Stimulated activated CD8-positive, alpha-beta memory T cell treated with anti-CD3 and anti-CD28 coated beads, Interleukin-15, amount 100 ng/mL, for 1 hour (primary cell): ENCODE measurements at places on chromosomes 3 and 15.

DNA sequence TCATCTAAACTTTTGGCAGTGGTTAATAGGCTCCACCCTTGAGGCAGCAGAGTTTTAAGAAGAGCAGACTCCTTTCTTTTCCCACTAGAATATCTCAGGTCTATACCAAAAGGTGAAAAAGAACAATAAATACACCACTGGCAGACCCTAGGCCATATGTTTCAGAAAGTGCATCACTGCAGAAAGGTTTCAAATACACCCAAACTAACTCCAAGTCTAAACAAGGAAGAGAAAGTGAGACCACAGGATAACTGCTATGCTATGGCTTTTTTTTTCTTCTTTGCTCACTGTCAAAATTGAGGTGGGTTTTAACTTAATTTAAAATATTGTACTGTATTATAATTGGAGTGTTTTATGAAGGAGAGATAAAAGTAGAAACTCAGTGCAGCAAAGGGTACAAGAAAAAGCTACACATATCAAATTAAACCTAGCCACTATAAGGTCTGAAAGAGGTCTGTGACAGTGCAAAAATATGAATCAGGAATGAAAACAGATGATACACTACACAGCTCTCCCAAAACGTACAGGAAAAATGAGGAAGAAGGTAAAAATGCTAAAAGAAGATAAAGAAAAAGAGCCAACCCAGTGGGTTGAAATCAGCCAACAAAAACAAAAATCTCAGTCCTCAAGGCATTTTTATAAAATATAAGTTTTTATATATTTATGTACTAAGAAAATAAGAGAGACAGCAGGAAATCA is 8.4 kb downstream of the SNX4 start:
- no peak for DNase-seq

DNA sequence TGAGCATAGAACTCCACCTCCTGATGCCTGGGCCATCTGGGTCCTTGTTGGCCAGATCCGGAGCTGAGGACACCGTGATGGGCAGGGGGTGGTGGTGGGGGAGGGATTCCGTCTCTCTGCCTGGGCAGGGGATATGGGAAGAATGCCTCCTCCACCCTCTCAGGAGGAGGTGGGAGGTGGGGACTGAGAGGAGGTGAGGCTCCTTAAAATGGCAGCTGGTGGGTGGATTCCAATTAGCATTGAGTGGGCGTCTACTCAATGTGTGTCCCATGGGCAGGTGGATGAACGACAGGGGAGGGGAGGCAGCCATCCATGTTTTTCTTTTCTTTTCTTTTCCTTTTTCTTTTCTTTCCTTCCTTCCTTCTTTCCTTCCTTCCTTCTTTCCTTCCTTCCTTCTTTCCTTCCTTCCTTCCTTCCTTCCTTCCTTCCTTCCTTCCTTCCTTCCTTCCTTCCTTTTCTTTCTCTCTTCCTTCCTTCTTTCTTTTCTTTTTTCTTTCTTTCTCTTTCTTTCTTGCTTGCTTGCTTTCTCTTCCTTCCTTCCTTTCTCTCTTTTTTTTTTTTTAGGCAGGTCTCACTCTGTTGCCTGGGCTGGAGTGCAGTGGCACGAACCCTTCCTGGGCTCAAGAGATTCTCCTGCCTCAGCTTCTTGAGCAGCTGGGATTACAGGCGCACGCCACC is 5.0 kb downstream of the SLC28A1 start:
- DNase-seq = no peak

GRCh38 chr3:196344663-196345062 is 6.5 kb upstream of the TM4SF19 start:
- DNase-seq = no peak

GRCh38 chr3:62479326-62479725 is 106.0 kb upstream of the FEZF2 start:
- no peak for DNase-seq

DNA sequence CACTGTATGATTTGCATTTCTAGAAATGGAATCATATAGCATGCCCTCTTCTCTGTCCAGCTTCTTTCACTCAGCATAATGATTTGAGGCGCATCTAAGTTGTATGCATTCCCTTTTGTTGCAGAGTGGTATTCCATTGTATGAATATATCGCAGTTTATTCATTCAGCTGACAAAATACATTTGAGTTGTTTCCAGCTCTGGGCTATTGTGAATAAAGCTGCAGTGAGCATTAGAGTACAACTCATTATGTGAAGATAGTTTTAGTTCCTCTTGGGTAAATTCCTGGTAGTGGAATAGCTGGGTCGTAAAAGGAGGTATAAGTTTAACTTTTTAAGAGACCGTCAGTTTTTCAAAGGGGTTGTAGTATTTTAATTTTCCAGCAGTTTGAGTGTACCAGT is 38.5 kb upstream of the POLR2M start:
- no peak for DNase-seq

GRCh38 chr3:56788521-56788920 is 13.2 kb downstream of the ARHGEF3 start:
- no peak for DNase-seq

- no peak for DNase-seq
Observed at GRCh38 chr3:183210862-183211341, 42.2 kb upstream of the B3GNT5 start.

- DNase-seq = no peak
Observed at GRCh38 chr15:99412626-99413025, 153.2 kb upstream of the MEF2A start.

DNA sequence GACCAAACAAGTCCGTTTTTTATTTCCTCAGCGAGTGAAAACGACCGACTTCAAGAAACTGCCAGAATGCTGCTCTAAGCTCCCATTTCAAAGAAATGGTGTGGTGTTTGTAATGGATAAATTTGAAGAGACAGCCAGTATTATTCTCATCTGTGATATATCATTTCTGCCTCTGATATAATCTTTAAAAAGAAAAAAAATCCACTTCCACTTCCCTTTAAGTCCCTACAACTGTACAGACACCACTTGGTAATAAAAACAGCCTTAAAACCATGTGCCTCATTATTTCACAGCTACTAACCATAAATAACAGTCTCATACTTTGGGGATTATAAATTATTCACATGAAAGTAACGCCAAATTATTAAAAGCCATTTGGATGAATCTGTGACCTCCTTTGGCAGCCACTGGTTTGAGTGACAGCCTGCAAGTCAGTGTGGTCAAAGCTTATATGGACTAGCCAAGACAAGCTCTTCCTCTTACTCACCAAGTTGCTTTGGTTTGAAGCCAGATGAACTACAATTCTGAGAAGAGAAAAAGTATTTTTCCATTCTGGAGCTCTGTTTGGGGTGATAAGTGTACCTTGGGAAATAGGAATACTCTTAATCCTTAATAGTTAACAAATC is 168.0 kb downstream of the SHOX2 start:
- no peak for DNase-seq

DNA sequence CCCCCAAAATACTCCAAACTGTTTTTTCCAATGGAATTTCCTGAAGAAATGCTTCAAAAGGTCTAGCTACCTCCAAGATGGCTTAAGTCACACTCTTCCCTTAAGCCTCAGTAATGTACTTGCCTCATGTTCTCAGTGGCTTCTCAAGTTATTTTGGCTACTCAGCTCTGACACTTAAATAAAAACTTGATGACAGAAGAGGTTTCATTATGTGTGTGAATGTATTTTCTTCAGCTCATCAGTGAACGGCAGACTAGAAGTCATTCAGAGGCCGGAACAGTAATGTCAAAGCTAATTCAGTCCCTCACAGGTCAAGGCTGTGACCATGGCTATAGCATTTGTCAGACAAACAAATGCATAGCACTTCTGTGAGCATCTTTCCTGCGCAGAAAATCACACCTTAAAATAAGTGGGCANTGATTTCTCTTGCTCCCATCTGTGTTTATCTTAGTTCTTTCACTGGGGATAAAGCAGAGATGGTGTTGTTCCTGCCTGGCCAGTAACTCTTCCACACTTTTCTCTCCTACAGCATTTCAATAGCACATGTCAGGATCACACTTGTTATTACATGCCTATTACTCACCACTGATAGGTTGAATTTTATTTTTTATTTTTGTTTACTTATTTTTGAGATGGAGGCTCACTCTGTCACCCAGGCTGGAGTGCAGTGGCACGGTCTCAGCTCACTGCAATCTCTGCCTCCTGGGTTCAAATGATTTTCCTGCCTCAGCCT is 68.5 kb upstream of the PLCL2 start:
- no peak for DNase-seq

GRCh38 chr3:42755681-42756578 is 17.1 kb downstream of the CCDC13 start:
- DNase-seq = no peak

DNA sequence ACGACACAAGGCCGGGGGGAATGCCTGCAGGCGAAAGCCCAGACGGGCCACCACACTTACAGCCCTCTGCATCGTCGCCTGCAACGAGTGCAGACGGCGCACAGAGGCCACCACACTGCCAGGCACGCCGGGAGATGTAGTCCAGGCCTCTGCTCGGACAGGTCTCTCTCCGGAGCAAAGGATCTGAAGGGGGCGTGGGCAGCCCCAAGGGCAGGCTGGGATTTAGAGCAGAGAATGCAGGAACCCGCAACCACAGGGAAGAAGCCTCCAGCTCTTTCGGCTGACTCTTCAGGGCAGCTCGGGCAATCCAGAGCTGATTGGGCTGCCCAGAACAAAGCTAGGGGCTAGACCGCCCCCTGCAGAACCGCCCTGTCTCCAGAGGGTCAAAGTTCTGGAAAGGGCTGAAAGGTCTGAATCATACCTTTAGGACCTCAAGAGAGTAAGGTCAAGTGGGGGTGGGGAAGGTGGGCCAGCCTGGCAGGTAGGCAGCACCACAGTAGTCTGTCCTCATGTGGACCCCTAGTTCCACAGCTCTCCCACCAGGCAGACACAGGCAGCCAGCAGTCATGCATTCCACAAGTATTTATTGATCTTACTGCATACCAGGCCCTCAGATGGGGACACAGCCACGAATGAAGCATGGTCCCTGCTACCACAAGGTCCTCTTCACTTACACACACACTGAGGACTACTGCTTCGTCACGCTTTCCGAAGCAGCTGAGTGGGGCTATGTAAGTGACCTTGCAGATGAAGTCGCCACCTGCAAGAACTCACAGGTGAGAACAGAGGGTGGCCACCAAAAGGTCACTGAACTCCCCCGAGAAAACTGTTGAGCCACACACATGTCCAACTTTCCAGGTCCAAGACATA is at the start of gene AMT:
TSS of gene AMT (minus strand) at position 95 of the 870 bp plus-strand sequence. CDS start at position 72, 23 bp downstream.
- DNase-seq = no peak

- DNase-seq = no peak
Observed at GRCh38 chr3:53083521-53083920, 37.6 kb upstream of the SFMBT1 start.

DNA sequence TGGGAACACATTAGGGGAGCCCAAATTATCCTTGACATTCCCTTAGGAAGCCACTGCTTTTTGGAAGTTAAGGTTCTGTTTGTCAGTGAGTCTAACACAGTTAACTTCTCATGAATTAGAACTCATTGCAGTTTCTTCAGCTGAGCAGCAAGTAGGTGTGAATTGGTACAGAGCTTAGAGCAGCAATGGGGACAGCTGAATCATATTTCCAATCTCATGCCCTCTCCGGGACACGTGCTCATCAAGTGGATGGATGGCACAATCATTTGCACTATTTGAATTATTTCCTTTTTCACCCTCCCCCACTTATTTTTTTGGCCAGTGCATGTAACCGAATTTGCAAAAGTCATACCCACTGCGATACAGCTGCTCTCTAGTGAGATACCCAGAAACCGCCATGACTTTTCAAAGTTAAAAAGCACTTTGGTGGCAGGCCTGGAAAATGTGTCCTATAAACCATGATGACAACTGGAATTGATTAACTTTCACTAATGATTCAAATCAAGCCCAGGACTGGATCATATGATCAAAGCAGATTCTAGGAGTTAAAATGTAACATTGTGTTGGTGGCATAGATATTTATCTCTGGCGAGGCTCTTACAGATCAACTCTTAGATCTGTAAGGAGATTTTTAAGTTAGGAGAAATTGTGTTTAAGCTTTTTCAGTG is 76.4 kb downstream of the EBLN2 start:
- no peak for DNase-seq

DNA sequence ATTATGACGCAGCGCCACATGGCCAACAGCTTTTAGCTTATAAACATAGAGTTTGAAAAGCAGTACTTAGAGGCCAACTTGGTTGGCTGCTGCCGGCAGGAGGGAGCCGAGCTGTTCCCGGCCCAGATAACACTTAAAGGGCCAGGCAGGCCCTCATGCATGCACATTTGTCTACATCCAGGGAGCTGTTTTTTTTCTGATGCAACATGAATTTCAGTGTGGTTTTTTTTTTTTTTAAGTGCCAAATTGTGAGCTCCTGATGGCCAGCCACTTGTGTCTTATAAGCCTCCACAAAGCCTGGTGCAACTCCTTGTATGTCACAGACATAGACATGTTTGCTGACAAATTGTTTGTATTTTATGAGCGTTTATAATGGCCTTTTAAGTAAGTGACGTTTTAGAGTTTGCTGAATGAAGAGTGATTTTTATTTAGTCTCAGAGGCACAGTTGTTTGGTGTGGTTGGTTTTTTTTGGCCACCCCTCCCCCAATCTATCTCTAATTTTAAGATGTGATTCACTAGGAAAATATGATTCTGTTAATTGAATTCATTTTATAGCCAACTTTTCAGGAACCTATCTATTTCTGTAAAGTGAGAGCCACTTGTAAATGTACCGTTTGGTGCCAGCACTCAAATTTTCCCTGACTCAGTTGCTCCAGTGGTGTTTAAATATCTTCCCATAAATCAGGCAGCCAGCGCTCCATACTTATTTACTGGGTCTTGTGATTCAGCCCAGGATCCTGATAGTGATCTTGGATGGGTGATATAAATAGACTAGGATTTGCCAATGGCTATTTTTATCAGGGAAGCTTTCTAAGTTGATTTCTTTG is 134.3 kb downstream of the VGLL4 start:
- DNase-seq = no peak

DNA sequence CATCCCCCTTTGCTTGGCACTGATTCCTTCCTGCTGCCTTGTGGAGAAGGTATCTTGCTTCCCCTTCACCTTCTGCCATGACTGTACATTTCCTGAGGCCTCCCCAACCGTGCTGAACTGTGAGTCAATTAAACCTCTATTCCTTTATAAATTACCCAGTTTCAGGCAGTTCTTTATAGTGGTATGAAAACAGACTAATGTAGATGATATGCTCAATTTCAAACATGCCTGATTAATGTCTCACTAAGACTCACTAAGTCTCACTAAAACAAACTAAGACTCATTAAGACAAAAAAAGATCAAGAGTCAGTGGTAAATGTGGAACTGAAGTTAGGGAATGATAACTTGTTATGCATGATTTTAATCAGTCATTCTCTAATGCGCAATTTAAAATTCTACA is 606.6 kb downstream of the RBMS3 start:
- no peak for DNase-seq

GRCh38 chr3:194983121-194983520 is 287.8 kb downstream of the XXYLT1 start:
- no peak for DNase-seq

DNA sequence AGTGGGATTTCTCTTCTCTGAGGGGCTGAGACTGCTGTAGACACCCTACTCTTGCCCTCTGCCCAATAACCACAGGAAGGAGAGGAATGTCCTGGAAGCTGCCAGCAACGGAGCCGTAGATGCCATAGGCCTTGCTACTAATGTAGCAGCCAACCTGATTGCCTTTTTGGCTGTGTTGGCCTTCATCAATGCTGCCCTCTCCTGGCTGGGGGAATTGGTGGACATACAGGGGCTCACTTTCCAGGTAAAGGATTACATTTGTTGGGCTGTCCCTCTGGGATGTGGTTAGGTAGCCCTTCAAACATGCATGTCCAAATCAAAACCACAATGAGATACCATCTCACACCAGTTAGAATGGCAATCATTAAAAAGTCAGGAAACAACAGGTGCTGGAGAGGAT is 16.1 kb downstream of the SLC28A2 start:
- DNase-seq = no peak
